ENCODE measurements at places on chromosomes 1 and 21.

DNA sequence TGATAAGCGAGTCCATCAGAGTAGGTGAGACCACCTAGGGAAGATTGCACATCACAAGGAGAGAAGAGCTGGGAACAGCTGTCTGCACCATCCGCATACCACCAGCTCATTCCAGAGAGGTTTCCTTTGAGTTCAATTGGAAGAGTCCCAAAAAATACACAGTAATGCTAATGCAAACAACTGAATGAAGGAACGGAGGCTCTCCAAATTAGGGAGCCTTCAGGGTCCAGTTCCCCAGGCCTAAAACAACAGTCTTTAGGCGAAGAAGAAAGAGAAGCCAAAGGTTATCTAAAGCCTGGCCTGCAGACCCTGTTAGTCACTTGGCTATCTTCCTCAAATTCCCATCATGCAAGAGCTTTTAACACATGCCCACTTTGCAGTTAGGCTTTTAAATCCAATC lies 246.4 kb downstream of the PBX1 start:
- no peak for DNase-seq

- DNase-seq, result no peak
Measured at GRCh38 chr1:23171181-23171755, 2.6 kb upstream of the LUZP1 start.

- no peak for DNase-seq
Measured at GRCh38 chr21:28642891-28643290, 349.8 kb downstream of the LTN1 start.

GRCh38 chr21:17949421-17949820 lies 130.3 kb upstream of the C21orf91 start:
- no peak for DNase-seq

DNA sequence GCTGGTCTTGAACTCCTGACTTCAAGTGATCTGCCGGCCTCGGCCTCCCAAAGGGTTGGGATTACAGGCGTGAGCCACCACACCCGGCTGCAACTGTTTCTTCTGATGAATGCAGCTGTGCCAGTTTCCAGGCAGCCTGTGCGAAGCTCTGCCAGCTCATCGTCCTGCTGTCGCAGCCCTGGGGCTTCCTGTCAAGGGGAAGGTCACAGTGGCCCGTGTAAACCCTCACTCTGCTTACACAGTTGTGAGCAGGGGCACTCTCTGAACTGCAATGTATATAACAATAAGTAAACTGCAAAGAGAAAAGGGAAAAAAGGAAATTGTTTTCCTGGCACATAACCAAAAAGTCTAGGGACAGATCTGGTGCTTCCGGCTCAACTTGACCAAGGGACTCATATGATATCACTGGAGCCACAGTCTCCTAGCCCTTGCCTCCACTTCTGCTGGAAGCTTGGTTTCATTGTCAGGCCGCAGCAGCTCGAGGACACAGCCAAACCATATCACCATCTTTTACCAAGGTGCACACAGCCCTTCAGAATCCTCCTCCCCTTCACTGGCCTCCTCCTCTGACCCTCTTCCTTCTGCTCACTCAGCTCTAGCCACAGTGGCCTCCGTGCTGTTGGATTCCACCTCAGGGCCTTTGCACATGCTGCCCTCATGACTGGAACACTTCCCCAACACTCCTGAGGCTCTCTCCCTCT lies 22.8 kb upstream of the LBR start:
- DNase-seq, result no peak

- DNase-seq, result no peak
Measured at GRCh38 chr1:208888376-208888775, 644.2 kb upstream of the PLXNA2 start.

DNA sequence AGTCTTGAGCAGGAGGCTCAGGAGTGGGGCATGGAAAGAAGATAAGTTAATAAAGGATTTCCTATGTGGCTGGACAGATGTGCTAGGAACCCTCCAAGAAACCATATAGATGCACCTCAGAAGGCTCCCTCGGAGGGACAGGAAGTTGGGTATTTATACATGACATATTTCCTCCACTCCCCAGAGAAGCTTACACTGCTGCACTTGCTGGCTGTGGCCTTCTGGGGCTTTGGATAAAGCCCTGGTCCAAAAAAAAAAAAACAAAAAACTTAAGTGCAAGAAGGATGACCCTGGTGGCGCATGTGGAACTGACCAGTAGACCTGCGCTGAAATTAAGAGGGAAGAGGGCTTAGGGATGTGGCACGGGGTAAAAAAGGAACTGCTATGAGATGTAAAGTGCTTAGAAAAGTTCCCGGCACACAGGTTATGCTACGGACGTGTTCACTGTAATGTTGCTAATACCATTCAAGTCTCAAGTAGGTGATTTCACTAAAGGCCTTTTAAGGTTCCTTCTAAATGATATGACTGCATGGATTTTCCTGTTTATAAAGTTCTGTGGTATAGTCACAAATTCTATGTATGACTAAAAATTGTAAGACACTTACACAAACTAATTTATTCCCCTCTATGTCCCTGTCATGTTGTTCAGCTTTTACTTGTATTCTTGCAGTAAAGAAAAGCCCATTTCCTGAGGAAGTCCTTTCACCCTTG lies 253.6 kb downstream of the HMCN1 start:
- DNase-seq, result no peak

GRCh38 chr1:1219341-1219740 lies 5.4 kb upstream of the TNFRSF4 start:
- no peak for DNase-seq

- DNase-seq, result no peak
Measured at GRCh38 chr1:232904566-232904965, 45.8 kb upstream of the NTPCR start.

DNA sequence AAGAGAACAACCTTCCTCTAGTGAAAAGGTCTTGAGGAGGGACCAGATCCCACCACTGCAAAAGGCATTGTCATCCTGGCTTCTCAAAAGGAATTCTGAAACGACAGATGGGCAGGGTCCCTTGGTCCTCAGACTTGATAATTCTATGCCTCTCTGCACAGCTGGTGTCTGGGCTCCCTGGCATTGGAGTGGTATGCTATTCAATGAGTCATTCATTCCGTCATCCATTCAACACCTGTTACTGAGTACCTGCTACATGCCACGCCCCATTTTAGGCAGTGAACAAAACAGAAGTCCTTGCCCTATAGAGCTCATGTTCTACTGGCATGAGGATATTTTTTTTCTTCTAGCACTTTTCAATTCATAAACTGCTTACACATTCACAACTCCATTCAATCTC lies 45.8 kb upstream of the HMGB4 start:
- no peak for DNase-seq

DNA sequence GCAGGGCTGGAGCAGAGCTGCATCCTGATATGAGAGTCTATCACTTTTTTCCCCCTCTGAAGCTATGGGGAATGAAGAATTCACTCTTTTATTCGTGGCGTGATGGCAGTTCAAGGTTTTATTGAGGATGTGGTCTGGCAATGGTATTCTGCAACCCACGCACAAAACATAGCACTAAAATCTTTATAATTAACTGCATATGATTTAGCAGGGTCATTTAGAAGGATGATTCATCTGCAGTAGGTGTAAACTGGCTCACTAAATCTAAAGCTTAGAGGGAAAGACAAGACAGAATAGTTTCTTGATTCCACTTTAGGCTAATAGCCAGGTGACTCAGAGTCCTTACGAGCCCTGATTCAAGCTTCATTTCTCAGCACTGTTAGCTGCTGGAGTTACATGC lies 25.0 kb upstream of the CHRM3 start:
- DNase-seq, result no peak

DNA sequence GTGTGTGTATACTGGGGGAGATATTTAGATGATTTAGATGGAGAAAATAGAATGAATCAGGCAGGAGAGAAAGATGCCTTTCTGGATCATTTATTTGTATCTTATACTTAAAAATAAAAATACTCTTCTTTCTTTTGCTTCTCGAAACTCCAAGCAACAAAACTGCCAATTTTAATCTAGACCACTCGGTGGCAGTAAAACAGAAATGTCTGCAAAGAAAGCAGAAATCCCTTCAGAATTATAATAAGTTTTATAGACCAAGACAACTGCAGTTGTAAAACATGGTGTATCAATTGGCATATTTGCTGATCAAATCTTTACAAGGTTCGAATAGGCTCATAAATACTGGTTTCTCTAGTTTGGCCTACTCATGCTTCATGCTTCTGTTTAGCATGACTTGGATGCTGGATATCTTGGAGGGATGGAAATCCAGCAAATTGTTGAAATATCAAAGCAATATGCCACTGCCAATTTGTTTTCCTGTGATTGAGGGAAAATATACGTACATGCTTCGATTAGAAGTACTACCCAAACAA lies 15.1 kb upstream of the C1orf87 start:
- DNase-seq, result no peak

GRCh38 chr1:186179231-186179630 lies 195.8 kb downstream of the TPR start:
- no peak for DNase-seq

- no peak for DNase-seq
Measured at GRCh38 chr1:46615735-46616134, 876 bp downstream of the MOB3C start.

DNA sequence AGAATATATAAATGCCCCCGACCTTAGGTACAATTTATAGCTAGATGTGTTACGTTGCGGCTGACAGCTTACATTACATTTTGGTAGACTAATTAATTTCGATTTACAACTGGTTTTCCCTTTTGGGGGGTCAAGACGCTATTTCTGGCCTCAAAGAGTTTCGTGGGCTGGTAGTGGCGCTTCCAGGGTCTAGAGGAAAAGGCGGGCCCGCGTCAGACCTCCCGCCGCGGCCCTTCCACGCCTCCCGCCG lies 391 bp downstream of the IFT25 start:
- no peak for DNase-seq

GRCh38 chr1:208235356-208235981 lies 8.7 kb downstream of the PLXNA2 start:
- DNase-seq, result no peak

GRCh38 chr1:204587621-204588020 lies 71.4 kb downstream of the MDM4 start:
- no peak for DNase-seq

GRCh38 chr1:29125237-29125641 lies 1.5 kb upstream of the TMEM200B start:
- DNase-seq, result no peak

DNA sequence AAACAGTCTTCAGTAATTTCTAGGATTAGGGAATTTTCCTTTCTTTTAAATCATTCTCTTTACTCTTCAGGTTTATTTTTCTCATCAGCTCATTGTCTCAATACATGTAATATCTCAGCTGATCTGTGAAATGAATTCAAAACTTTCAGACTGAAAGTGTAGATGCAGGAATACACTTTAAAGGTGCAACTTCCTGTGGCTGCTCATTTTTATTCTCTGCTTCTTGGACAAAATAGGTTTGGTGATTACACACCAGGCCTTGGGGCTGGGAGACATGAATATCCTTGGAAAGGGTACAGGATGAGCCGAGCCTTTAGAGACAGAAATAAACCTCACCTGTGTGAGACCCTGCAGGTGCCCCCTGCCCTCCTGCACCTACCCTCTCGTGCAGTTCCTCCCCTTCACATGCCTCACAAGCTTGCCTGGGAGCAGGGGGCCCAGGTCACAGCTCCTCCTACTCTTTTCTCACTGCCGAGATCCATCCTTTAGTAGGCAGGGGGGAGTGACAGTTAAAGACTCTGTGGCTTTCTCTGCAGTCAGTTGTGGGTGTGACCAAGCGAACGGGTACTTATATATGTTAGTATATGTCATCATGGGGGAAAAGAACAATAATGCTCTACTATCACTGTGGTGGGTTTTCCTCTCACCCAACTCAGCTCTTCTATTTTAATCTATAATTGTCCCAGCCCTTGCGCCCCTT lies 23.6 kb downstream of the XCL2 start:
- DNase-seq, result no peak
